ENCODE measurements at places on chromosomes 5 and 9.

- no peak for DNase-seq
These were observed 578.4 kb upstream of the COX7C start for GRCh38 chr5:86039351-86039750.

- no peak for DNase-seq
These were observed 91.6 kb downstream of the PRELID2 start for GRCh38 chr5:145743396-145744061.

- no peak for DNase-seq
These were observed 466.8 kb downstream of the DIRAS2 start for GRCh38 chr9:90175865-90176264.

DNA sequence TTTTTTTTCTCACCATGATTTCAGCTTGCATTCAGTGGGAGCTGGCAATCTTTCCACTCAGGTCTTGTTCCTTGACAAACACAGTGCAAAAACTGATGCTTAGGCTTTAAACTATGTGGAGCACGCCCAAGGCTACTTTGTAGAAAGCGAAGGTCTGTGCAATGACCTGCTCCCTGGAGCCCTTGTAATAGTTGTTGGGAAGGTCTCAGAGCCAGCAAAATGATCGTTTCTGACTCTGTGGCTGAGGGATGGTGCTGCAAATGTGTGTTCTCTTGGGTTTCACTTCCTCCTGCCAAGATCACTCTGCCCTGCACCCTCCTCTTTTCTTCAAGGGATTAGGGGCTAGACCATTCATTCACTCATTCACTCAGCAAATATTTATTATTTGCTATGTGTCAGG is 249.7 kb upstream of the MAP3K1 start:
- DNase-seq: no peak

GRCh38 chr5:113036321-113036720 is 59.7 kb downstream of the DCP2 start:
- no peak for DNase-seq

DNA sequence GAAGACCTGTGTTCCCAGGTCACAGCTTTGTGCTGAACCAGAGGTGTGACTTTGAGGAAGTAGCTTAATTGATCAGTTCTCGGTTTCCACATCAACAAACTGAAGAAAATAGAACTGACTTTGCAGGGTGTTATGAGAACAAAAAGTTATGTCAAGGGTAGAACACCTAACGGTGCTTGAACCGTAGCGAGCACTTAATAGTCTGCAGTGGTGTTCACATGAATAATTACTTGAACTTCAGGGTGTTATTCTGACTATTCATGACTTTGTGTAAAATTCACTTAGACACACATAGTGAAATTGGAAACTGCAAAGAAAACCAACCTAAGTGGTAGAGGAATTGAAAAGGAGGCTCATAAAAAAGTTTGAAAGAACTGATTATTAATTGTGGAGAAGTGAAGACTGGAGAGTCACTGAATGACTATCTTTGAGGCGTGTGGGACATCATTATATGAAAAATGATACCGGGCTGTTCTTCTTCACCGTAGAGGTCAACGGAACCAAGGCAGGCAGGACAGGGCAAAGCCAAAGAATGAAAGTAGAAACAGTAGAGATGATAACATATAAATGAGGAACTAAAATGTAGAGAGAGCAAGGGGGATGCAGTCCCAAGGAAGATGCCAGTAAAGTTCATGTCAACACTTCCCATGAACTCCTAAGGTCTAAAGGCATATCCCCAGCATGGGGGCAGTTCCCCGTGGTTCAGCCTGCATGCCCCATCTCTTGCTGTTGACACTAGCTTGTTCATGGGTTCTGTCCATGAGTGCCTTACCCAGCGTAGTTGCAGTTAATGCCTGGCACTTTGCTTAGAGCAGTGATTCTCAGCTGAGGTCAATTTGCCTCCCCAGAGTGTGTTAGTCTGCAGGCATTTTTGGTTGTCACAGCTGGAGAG is 118.7 kb downstream of the ZNF462 start:
- DNase-seq: no peak

DNA sequence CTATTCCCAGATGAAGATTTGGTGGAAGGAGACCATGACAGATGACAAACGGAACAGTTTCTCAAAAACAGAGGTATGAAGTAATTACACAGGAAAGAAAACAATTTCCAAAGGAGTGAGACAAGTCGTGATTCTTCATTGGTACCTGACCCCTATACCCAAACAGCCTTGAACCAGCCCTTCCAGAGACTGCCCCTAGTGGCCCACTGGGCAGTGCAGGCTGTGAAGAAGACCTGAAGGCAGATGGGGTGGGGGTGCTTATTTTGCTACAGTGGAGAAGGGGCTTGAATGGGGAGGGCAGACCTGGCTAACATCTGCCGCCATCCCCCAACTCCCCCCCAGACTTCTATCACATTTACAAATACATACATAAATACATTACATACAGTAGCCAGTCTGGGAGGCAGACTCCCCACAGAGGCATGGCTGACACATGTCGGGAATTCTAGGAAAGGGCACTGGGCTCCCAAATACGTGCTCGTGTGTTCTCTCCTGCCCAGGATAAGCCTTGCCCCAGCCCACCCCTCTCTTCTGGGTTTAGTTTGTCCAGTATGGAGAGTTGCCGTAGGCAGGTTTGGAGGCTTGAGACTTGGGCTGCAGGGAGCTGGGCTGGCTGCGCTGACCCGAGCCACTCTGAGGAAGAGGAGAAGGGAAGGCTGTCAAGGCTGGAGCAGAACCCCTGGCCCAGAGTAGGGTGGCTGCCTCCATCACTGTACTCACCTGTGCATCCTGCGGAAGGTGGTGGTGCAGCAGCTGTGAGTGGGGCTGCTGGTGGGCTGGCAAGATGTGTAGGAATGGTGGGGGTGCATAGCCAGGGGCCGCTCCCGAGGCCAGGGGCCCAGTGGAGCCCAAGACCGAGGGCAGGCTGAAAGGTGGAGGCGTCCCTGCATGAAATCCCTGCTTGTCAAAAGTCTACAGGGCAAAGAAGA is 105.3 kb downstream of the UBE2R2 start:
- DNase-seq: no peak

DNA sequence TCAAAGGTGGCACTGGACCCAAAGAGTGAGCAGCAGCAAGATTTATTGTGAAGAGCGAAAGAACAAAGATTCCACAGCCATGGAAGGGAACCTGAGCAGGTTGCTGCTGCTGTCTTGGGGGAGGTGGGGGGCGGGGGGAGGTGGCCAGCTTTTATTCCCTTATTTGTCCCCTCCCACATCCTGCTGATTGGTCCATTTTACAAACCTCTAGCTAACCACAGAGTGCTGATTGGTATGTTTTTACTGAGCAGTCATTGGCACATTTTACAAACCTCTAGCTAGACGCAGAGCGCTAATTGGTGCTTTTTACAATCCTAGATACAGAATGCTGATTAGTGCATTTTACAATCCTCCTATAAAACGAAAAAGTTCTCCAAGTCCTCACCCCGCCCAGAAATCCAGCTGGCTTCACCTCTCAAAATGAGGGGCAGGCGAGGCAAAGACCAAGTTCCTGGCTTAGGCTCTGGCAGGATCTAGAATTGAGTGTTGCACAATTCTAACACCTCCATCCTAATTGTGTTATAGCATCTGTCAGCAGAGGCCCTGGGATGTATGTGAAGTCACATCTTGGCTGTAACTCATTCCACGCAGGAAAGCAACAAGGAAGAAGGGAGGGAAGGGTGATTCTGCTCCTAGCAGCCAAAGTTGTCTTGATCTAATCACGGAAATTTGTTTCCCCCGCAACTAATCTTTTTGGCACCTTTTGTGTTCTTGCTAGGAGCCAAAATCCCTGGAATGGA is 34.3 kb downstream of the ROR2 start:
- DNase-seq: no peak

- no peak for DNase-seq
These were observed 4.0 kb upstream of the CMYA5 start for GRCh38 chr5:79685627-79686026.

DNA sequence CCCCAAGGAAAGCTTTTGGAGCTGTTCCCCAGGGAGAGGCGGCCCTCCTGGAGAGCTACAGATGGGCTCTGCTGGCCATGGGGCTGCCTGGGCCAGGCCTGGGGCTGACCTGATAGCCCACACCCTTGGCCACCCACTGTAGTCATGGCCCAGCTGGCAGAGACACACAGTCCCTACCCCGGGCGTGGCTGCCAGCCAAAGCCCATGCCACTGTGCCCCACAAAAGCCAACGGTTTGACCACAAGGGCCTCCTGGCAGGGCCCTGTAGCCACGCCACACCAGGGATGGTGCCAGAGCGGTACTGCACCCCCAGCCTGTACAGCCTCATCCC is 15.2 kb downstream of the NACC2 start:
- no peak for DNase-seq

- DNase-seq: no peak
These were observed 807.0 kb downstream of the TLE4 start for GRCh38 chr9:80378669-80379293.

DNA sequence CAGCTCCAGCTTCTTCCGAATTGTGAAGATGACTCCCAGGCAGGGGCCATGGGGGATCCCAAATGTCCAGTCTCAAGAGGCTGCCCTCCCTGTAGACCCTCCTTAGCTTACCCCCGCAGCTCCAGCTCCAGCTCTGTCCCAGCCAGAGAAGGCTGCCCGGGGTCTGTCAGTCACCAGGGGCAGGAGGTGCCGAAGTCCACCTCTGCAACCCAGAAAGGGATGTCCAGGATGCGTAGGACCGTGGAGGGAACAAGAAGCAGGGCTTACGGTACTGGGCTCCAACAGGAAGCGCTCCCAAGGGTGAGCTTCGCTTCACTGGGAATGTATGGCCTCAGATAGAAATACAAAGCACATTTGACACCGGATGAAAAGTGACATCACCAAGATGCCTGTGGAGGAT is 6.0 kb downstream of the IPPK start:
- no peak for DNase-seq

DNA sequence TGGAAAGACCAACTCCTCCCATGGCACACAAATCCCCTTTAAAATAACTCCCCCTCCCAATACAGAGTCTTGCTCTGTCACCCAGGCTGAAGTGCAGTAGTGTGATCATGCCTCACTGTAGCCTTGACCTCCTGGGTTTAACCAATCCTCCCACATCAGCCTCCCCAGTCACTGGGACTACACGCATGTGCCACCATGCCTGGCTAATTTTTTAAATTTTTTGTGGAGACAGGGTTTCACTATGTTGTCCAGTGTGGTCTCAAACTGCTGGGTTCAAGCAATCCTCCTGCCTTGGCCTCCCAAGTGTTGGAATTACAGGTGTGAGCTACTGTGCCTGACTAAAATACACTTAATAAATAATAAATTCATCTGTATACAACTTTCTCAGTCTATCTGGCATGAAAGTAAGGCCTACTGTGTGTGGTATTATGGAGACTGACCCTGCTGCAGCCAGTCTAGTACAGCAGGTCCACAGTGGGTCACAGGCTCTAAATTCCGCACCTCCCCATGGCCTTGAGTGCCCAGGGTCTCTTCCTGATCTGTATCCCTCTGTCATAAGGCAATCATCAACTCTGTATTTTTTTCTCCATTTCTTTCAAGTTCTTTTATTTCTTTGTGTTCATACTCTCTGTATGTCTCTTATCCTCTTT is 169.4 kb downstream of the MAPKAP1 start:
- DNase-seq: no peak

- no peak for DNase-seq
These were observed 187.6 kb downstream of the GADD45G start for GRCh38 chr9:89792189-89793123.

DNA sequence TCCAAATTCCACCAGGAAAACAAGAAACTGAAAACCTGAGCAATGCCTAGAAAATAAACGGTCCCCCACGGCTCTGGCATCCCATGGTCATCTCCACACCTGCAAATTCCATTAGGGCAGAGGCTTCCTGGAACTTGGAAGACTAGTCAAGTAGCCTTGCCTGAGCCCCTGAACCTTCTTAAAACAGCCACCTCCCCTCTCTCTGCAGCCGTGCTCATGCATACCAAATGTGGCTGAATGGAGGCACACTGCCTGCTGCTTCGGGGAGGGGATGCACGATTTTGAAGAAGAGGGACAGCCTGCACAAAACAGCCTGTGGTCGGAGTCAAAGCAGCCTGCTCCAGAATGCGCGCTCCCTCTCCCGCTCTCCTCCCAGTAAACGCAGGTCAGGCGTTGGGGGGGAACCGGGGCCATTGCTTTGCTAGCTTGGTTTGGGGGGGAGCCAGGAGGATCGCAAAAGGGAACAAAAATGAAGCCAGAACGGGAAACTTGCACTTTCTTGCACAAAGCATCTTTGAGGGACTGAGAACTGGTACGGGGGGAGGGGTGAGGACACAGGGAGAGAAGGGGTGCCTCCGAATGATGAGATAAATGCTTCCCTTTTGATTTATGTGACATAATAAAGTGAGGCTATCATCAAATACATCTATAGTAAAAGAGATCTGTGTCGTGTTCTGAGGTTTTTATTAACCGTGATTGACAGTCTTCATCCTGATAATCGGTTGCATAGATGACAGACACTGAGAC is at the start of gene TRPM3:
TRPM3 (minus strand) TSS at position 347 of the 747 bp plus-strand sequence; CDS start at position 80, 267 bp downstream.
- no peak for DNase-seq

DNA sequence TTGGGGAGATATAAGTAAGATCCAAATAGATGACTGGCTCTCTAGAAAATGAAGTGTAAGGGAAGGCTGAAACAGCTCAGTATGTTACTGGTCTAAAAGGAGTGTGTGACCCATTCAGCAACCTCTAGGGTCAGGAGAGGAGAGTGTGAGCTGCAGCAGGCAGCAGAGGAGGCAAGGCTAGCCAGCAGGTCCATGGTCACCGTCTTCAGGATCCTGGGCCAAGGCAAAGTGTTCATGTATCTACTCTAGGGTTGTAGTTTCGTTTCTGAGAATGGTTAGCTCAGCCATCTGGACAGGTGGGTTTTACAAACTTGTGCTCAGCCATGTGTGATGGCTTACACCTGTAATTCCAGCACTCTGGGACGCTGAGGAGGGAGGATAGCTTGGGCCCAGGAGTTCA is 13.7 kb downstream of the MYO10 start:
- no peak for DNase-seq

DNA sequence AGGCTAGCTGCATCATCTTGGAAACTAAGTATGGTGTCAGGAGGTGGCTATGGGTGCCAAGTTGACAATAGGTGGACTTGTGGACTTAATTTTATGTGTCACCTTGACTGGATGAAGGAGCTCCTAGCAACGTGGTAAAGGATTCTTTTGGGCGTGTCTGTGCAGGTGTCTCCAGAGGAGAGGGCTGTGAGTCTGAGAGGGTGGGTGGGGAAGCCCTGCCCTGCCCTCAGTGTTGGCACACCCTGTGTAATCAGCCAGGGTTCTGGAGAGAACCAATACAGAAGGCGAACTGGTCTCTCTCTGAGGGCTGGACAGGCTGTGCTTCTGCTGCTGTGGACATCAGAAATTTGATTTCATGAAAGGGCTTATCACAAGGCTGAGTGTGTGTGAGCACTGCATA is 61.0 kb downstream of the GTF3C4 start:
- DNase-seq: no peak

GRCh38 chr5:153559926-153560325 is 69.5 kb downstream of the GRIA1 start:
- DNase-seq: no peak

- no peak for DNase-seq
These were observed 178.8 kb upstream of the KIF2A start for GRCh38 chr5:62127098-62127736.

GRCh38 chr9:121744687-121745395 is 93.4 kb downstream of the DAB2IP start:
- DNase-seq: no peak

- no peak for DNase-seq
These were observed 657 bp upstream of the PCDH12 start for GRCh38 chr5:141958546-141959172.
